ENCODE measurements at places on chromosomes 1 and 21.

GRCh38 chr1:219900201-219900600 is 28.2 kb downstream of the SLC30A10 start:
- DNase-seq, result no peak

DNA sequence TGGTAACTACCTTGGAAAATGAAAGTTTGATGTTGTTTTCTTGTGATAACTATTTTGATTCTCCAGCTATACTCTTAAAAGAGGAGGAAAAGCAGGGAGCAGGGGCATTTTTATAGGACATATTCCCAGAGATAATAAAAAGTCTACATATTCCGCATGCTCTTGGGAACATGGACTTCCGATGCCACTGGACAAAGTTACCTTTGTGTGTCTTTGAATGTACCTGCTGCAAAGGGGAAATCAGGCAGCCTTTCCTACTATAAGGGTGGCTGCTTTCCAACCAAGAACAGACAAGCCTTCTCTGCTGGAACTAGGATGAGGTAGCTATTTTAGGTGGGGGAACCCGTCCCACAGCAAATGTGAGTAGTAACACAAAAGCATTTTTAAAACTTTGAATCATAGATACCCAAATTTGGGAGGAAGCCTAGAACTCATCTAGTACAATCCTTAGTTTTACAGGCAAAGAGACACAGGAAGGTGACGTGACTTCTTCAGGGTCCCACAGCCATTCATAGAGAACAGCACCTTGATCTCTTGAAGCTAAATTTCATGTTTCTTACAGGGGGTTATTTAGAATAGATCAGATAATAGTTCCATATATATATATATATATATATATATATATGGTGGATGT is 179.9 kb downstream of the FASLG start:
- DNase-seq, result no peak

DNA sequence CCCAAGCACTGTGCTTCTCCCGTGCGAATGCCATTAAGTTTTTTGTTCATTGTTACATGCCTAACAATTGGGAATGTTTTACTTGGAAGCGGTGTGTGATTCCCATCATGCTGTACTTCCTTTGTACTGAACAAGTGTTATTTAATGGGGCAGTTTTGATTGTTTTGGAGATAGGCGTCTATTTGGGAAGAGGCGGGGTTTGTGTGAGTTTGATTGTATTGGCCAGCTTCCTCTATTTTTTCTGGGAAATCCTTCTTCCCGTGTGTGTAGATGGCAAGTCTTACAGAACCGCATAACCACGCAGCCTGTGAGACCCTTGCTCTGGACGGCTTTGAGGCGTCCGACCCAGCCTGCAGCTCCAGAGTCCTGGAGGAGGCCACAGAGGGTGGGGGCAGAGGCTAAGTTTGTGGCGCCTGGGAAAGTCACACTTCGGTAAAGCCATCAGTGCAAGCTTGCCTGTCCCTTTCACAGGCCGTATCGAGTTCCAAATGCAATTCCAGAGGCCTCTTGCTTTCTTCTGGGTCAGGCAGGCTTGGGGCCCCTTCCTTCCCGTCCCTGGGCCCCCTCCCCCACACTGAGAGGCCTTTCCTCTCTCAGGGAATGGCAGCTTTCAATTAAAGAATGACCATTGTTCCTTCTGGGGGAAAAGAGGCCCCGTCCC is 210.3 kb downstream of the TOMM20 start:
- no peak for DNase-seq

- DNase-seq, result no peak
Measured at GRCh38 chr1:236051242-236051791, 13.6 kb downstream of the NID1 start.

- no peak for DNase-seq
Measured at GRCh38 chr1:72851597-72851996, 569.3 kb upstream of the NEGR1 start.

GRCh38 chr1:226891346-226891745 is 20.9 kb downstream of the PSEN2 start:
- no peak for DNase-seq

- no peak for DNase-seq
Measured at GRCh38 chr1:65791801-65792668, 660 bp upstream of the PDE4B start.

DNA sequence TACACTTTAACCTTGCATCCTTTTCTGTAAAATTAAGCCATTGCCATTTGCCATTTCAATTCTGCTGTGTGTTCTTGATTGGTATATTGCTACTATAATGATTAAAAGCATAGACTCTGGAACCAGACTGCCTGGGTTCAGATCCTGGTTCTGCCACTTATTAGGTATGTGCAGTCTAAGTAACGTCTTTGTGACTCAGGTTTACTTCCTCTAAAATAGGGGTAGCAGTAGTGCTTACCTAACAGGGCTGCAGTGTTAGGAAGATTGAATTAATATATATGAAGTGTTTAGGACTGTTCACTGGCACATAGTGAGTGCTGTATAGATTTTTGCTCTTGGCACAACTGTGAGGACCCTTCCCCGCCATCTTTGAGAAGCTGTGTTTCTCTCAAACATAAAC is 4.4 kb downstream of the CDC42 start:
- DNase-seq, result no peak

- no peak for DNase-seq
Measured at GRCh38 chr1:29394521-29395225, 158.4 kb downstream of the PTPRU start.

DNA sequence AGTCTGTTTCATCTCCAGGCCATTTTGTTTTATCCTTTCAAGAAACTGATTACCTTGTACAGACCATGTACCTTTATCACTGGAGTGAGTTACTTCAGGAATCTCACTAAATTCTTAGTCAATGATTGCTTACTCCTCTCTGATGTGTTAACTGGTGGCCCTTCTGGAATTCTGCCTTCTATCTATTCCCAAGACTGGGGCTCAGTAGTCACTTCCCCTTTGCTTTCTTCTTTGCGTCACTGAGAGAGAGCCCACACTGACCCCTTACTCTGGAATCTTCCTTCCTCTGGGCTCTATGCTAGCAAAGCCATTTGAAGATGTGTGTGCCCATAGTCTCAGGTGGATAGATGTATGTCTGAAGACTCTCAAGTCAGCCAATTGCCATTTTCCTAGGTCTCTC is 34.6 kb downstream of the XCL2 start:
- no peak for DNase-seq

DNA sequence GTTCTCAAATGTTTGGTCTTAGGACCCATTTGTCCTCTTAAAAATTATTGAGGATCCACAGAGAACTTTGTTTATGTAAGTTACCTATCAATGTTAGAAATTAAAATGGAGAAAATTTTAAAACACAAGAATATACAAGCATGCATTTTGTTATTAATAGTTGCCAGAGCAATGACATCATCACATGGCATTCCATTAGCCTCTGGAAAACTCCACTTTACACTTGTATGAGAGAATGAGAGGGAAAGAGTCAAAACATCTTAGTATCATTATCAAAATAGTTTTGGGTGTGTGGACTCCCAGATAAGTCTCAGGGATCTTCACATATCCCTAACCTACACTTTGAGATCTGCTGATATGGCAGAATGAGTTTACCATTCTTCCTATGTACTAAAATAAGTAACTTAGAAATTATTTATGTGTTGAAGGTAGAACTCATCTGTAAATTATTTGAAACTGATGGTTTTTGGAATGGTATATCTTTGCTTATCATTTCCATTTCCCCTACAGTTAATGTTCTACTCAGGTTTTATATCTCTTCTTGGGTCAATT is 48.8 kb downstream of the RNF220 start:
- no peak for DNase-seq

DNA sequence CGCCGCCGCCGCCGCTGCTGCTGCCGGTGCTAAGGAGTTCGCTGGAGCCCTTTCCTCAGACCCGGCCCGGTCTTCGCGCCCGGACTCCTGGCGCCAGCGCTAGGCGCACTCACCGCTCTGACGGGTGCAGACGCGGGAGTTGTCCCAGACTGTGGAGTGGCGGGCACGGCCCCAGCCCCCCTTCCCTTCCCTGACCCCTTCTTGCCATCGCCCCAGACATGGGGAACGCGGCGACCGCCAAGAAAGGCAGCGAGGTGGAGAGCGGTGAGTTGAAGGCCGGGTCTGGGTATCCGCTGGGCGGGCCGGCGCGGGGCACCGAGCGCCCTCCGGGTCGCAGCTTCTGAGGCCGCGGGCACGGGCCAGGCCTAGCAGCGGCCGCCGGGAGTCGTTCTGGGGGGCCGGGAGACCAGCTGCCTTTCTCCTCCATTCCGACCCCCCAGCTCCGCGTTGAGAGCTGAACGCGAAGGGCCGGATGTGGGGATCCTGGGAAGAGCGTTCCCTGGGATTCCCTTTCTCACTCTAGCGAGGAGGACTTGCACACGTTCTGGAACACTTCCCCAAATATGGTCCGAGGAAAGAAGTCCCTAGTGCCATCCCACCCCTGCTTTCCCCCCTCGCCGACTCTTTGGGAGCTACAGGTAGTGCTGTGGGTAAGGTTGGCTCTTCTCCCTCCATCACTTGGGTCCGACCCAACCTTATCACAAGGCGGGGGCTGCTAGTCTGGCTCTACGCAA is 65.8 kb upstream of the PRKACB start:
- peak; percentile 58 for DNase-seq

- DNase-seq, result no peak
Measured at GRCh38 chr1:42003433-42003832, 84.7 kb upstream of the HIVEP3 start.

GRCh38 chr1:156310962-156311361 is 11.9 kb upstream of the VHLL start:
- DNase-seq, result no peak

DNA sequence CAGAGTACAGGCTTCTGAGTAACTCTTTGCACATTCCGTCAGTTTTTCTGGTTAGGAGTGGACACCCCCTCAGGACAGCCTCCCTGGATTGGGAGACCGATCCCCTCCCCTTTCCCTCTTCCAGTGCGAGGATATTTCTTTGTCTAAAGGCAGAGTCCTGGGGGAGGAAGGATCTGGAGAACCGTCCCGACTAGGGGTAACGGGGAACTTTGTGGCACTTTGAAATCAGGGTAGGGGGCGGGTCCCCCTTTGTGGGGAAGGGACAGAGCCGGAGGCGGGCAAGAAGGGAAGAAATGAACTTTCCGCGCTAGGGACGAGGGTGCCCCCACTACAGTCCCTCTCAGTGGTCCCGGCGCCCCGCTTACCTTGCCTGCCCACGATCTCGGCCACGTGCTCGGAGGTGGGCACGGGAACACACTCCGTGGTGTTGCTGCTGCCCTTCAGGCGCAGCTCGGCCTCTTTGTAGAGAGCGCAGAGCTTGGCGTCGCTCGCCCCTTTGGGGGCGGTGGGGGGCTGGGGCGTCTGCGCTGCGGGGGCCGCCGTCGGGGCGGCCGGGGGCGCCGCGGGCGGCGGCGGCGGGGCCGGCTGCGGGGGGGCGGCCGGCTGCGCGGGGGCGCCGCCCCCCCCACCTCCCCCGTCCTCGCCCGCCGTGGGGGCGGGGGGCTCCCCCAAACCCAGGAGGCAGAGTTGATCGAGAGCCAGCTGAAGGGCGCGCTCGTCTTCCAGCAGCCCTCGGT is 917 bp downstream of the MEX3A start:
- DNase-seq, result no peak

- DNase-seq, result no peak
Measured at GRCh38 chr1:197916500-197916983, 630 bp upstream of the LHX9 start.

DNA sequence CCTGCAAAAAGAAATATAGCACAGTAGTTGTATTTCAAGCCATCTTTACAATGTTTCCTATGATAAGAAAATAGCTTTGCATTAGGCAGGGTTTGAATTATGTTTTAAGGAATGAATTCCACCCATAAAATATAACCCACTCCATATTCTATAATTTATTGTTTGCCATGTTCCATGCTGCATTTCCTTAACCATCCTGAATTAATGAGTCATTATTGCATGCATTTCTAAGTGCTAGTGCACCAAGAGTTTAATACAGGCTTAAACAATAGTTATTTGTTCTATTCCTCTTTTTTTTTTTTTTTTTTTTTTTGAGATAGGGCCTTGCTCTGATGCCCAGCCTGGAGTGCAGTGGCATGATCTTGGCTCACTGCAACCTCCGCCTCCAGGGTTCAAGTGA is 45.2 kb downstream of the MIGA1 start:
- DNase-seq, result no peak

DNA sequence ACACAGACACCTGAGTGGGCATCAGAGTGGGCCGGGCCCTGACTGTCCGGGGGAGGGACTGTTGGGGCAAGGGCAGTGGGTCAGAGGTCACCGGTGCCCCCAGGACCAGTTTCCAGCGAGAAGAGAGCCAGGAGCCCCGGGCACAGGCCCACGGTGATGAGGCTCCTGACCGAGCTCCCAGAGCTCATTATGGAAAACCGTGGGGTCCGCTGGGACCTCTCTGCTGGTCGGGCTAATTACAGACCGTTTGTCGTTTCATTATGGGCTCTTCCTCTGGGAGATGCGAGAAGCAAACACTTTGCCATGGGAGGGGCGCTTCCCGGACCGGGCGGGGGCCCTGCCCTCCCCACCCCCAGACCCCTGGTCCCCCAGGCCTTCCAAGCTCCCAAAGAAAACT is 12.0 kb upstream of the TTLL10 start:
- DNase-seq, result no peak

- DNase-seq, result no peak
Measured at GRCh38 chr1:224730965-224731364, 114.8 kb downstream of the CNIH3 start.

- DNase-seq, result no peak
Measured at GRCh38 chr1:121546830-121547591, 362.2 kb downstream of the SRGAP2C start.

- DNase-seq, result no peak
Measured at GRCh38 chr21:22585558-22585957, 1587.3 kb downstream of the NCAM2 start.

DNA sequence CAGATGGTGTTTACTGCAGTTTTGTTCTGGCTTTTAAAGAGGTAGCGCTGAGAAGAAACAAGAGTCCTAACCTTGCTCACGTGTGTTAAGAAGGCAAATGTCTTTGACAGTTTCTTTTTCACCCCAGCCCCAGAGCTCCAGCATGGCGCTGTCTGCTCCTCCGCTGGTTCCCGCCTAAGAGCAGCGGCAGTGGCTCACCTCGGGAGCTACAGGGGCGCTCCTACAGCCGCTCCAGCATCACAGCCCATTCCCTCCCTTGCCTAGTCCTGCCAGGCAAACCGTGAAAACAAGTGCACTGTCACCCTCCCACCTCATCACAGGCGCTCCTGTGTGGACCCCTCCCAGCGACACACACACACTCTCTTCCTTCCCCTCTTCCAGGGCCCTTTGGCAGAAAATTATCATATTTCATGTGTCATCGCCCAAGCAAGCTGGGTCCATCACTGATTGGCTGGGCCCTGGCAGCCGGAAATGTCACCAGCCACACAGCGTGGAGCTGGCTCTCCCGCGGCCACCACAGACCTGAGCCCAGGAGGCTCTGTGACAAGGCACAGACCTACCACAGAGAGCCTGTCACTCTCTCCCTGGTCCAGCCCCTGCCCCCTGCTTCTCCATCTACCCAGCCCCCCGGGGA is 1.2 kb upstream of the HIVEP3 start:
- peak; percentile 51 for DNase-seq

DNA sequence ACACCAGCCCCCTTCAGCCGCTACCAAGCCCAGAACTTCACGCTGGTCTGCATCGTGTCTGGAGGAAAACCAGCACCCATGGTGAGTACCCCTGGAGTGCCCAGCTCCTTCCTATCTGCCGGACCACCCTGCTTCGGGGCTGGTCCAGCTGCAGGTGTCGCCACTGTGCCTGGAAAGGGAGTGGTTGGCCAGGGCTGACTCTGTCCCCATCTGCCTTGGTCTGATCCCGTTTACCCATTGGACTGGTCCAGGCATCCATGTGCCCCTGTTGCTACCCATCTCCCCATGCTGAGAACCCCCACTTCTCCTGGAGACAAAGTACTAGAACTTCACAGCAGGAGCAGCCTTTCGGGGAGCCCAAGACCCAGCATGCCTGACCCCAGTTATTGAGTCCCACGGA is 118.6 kb upstream of the KLHDC7A start:
- no peak for DNase-seq

- no peak for DNase-seq
Measured at GRCh38 chr1:202700061-202700460, 10.2 kb downstream of the SYT2 start.
